ENCODE measurements at places on chromosomes 12 and 14.

GRCh38 chr12:91978143-91978542 is 167.5 kb downstream of the BTG1 start:
- DNase-seq: no peak

DNA sequence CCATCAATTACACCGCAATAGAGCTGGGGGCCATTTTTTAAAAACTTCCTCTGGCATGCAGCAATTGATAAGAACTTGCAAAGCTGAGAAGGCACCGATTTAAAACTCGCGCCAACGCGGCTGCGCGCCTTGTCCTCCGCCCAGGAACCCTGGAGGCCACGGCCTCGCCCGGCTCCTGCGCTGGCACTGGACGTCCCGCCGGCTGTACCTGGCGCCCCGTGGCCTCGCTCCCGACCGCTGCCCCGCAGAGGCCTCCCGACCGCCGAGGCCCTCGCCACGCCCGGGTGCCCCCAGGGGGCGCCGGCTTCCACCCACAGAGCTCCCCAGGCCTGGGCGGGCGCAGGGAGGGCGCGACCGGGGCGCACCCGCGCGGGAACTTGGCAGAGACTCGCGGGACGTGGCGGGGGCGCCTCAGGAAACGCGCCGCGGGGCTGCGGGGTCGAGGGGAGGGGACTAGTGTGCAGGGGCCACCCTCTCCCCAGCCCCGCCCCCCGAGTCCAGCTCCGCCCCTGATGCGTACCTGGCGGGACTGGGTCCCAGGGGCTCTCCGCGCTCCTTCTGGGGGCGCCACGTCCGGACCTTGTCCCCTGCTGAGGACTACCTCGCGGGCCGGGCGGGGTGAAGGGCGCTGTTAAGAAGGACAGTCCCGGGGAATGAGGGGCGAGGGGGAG is 65.7 kb downstream of the TNFAIP2 start:
- DNase-seq: no peak

- DNase-seq: no peak
Measured at GRCh38 chr14:96272777-96273473, 16.9 kb downstream of the BDKRB1 start.

GRCh38 chr12:47249719-47250357 is 170.1 kb upstream of the AMIGO2 start:
- no peak for DNase-seq

DNA sequence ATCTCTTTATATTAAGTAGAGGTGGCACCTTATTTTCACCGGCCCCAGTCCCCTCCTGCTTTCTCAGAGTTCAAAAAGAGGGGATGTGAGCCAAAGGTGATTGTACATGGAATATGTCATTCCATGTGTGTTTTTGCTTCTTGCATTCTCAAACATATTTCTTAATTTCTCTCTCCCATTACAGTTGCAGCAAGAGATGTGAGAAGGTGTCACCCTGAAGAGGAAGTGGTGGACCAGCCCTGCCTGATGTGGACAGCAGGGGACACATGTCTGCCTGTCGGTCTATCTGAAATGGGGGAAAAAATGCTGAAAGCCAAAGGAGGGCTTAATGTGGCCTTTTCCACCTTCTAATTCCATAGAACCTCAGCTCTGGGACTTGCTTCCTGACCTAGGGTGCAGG is 1.9 kb upstream of the FOXN3 start:
- DNase-seq: no peak

DNA sequence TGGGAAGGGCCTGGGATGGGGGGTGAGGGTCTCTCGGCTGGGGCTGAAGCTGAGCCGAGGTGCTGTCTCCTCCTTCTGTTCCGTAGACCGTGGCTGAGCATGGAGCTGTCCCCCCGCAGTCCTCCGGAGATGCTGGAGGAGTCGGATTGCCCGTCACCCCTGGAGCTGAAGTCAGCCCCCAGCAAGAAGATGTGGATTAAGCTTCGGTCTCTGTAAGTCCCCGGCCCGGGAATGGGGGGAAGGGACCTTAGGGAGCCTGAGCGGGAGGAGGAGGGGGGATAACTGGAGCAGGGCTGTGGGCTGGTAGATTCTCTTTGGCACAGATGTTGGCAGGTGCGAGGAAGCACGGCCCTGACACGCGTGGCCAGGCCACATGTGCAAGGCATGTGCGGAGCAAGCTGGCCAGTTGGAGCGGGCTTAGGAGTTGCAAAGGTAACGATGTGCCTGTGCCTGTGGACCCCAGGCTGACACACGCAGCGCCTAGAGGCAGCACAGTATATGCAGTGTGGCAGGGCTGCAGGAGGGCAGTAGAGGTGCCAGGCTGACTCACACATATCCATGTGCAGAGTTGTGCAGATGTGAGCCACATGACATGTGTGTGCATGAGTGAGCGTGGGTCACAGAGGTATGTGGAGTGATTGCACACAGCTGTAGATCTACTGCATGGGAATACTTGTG is 512 bp downstream of the PDE1B start:
- DNase-seq: no peak

- DNase-seq: no peak
Measured at GRCh38 chr14:99589031-99589441, 15.0 kb downstream of the CCDC85C start.

- DNase-seq: no peak
Measured at GRCh38 chr14:92391726-92392125, 68.8 kb downstream of the SLC24A4 start.

- DNase-seq: no peak
Measured at GRCh38 chr12:28578833-28579252, 388.6 kb downstream of the CCDC91 start.
